Activated naive CD8-positive, alpha-beta T cell treated with anti-CD3 and anti-CD28 coated beads, Interleukin-2, amount 10 ng/mL, durations not matched to agents 7 days and 5 days (primary cell): ENCODE measurements at places on chromosomes 5 and 9. TPM values are rescaled to one million over a fixed set of nuclear protein-coding genes. Genes with fewer than 3 reads are reported as not detected.

CAMLG gene
- total RNA-seq, result 24.4 TPM

HMMR gene
- total RNA-seq, result 50.5 TPM

FOXD4L5 gene
- total RNA-seq, result 0.43 TPM

- peaks cover 11% of the 10 kb centered on the region for H3K4me1 ChIP-seq
- no peak overlapping the region for H3K4me3 ChIP-seq
- no peaks in the 10 kb centered on the region for H3K27me3 ChIP-seq
- DNase-seq, result no peak
- H3K27ac ChIP-seq, result no peak overlapping the region
Measured at GRCh38 chr9:136614372-136614922, 48.3 kb upstream of the EGFL7 start.

DNA sequence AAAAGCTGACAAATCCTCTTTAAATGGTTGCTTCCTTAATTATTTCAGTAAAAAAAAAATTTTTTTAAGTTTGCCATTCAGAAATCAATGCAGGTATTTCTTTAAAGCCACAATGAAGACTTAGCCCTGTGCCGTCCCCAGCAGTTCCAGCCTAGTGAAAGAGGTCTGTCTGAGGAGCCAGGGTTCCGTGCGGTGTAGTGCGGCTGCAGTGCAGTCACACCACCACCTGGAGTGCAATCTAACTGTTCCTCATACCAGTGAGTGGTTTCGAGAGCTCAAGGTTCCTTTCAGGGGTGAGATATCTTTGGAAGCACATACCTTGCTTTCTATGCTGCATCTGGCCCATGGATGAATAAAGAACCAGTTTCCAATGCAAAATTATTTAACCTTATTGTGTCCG is 87.5 kb downstream of the FANCC start:
- peaks cover 4% of the 10 kb centered on the region for H3K4me1 ChIP-seq
- peaks cover 30% of the 10 kb centered on the region for H3K36me3 ChIP-seq
- no peak for DNase-seq
- H3K27me3 ChIP-seq, result no peaks in the 10 kb centered on the region

DNA sequence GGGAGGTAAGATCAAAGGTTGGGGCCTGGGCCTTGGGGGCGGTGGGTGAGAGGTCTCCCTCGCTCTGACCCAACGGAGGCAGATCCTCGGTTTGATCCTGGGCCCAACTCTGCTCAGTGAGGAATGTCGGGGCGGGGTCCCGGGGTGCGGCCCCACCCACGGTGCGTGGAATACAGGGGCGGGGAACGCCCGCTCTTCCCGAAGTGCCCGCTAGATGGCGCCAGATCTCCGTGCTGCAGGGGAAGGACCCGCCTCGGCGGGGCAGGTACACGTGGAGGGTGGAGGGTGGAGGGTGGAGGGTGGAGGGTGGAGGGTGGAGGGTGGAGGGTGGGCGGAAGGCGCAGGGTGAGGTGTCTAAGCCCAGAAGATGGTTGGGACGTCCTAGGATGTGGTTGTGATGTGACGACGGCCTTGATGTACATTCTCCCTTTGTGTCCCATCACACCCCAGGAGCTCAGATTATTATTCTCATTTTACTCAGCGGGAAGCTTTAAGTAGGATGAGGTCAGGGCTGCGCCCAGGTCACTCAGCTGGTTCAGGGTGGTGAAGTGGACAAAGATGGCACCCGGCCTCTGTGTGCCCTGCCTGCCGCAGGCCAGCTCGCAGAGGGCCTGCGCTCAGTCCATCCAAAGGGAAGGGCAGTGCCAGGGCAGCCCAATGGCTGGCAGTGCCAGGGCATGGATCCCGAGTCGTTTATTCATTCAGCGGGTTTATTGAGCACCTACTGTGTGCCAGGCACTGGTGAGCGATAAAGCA is 9.4 kb upstream of the RPS14 start:
- peak; percentile 91 for DNase-seq
- peak overlapping the region; percentile 86 for H3K27ac ChIP-seq
- H3K4me3 ChIP-seq, result peak overlapping the region; percentile 43

GRCh38 chr5:137710086-137710485 is 25.8 kb downstream of the KLHL3 start:
- H3K27ac ChIP-seq, result no peak overlapping the region
- no peaks in the 10 kb centered on the region for H3K27me3 ChIP-seq
- DNase-seq, result no peak
- peaks cover 59% of the 10 kb centered on the region for H3K36me3 ChIP-seq

- no peaks in the 10 kb centered on the region for H3K27me3 ChIP-seq
- H3K4me1 ChIP-seq, result peaks cover 24% of the 10 kb centered on the region
- H3K36me3 ChIP-seq, result peaks cover 33% of the 10 kb centered on the region
- no peak overlapping the region for H3K27ac ChIP-seq
- DNase-seq, result no peak
Measured at GRCh38 chr9:114968671-114969070, 38.3 kb upstream of the TNFSF8 start.

GRCh38 chr9:110960288-110960687 is 78.0 kb downstream of the LPAR1 start:
- H3K27me3 ChIP-seq, result no peaks in the 10 kb centered on the region
- no peak overlapping the region for H3K27ac ChIP-seq
- H3K4me3 ChIP-seq, result no peak overlapping the region
- no peaks in the 10 kb centered on the region for H3K4me1 ChIP-seq

DNA sequence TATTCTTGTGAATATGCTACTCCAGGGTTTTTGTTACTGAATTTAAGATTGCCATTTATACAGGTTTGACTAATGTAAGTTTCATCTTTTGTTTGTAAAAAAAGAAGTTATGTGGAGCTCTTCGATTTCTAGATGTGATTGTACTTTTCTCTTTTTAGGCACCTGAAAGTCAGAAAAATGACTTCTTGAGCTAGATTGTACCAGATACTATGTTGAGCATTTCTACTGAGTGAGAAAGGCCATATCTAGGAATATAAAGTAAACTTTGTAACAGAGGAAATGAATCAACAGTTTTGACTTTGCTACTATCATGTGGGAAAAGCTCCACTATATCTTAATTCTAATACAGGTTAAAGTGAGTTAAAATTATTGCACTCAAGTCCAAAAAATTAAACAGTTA is 25.1 kb downstream of the SMC5 start:
- H3K4me3 ChIP-seq, result no peak overlapping the region
- no peaks in the 10 kb centered on the region for H3K27me3 ChIP-seq
- H3K27ac ChIP-seq, result no peak overlapping the region
- H3K36me3 ChIP-seq, result peaks cover 40% of the 10 kb centered on the region
- DNase-seq, result no peak
- peaks cover 5% of the 10 kb centered on the region for H3K4me1 ChIP-seq

DNA sequence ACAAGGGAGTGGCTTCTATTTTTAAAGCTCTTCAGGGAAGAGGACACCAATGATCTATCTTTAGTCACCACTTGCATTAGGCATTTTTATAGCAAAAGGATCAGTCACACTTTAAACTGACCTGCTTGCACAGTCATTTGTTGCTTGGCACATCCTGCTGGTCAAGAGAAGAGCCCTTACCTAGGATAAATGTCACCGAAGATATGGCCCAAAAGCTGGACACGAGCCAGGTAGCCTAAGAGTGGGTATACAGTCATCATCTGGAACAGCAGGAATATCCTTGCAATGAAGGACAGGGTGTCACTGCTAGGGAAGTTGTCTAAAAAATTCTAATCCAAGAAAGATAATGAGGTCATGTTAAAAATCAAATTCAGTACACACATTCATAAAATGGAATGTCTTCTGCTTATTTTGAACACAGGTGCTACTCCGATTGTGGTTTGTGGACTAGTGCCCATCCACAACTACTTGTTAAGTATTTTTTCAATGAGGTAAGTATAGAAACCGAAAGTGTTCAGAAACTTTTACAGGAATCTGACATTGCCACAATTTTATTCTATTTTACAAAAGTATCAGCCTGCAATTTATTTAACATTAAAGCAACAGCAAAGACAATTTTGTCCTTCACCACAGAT is 78.4 kb downstream of the SLC38A9 start:
- H3K4me1 ChIP-seq, result peaks cover 11% of the 10 kb centered on the region
- peak overlapping the region; percentile 61 for H3K4me3 ChIP-seq
- H3K27me3 ChIP-seq, result no peaks in the 10 kb centered on the region

- no peaks in the 10 kb centered on the region for H3K27me3 ChIP-seq
- peaks cover 22% of the 10 kb centered on the region for H3K36me3 ChIP-seq
- no peaks in the 10 kb centered on the region for H3K4me1 ChIP-seq
- DNase-seq, result no peak
Measured at GRCh38 chr5:169911448-169912212, 68.7 kb downstream of the INSYN2B start.

DNA sequence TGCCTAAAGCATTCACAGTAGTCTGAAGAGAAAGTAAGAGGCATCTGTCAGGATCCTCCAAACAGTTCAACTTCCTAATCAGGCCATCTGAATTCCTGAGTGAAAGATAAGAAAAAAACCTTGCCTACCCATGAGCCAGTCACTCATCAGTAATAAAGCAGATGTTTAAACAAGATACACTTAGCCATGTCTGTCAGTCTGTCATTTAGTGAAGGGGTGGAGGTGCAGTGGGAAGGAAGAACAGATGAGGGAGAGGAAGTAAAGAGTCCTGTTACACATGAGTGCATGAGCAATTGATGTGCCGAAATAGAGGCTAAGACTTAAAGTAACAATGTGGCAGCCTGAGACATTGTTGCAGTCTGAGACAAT is 29.9 kb upstream of the DMRTA1 start:
- H3K4me3 ChIP-seq, result no peak overlapping the region
- H3K4me1 ChIP-seq, result no peaks in the 10 kb centered on the region

- DNase-seq, result no peak
- H3K4me1 ChIP-seq, result no peaks in the 10 kb centered on the region
- no peak overlapping the region for H3K4me3 ChIP-seq
Measured at GRCh38 chr5:3742750-3743149, 147.1 kb downstream of the IRX1 start.
